ENCODE measurements at places on chromosomes 1 and 21.

DNA sequence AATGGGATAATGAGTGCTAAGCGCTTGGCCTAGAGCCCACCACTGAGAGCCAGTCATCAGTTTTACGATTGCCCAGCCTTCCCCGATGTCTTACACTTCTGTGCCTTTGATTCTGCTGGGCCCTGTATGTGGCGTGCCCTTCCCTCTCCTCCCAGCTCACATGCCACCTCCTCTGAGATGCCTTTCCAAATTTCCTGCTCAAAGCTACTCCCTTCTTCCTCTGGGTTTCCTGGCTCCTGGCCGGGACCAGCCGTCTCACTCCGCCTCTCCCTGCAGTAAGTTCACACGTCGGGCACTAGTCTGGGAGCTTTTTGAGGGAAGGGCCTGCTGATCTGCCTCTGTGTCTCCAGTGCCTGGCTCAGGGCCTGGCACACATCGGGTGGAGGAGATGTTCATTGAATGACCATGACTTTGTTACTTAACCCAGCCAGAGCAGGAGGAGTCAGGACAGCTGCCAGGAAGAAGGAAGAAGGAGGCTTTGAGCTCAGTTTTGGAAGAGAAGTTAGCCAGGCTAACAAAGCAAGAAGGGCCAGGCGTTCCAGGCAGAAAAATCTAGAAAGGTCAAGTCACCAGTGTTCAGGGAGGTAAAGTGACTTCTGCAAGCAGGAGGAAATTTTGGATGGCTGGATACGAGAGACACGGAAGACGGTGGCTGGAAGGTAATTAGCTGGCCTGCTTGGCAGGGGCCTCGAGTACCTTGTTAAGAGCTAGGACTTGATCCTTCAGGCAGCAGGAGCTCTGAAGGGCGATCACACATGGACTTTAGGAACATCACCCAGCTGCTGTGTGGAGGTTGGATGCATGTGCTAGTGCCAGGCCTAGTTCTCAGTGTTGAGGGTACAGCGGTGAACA is 63.6 kb downstream of the EPHB2 start:
- DNase-seq: no peak

GRCh38 chr1:183871601-183872000 is 66.7 kb downstream of the RGL1 start:
- DNase-seq: no peak

- no peak for DNase-seq
Measured at GRCh38 chr1:234613128-234613875, 3.3 kb upstream of the IRF2BP2 start.

GRCh38 chr1:176795929-176796328 is 333.0 kb downstream of the PAPPA2 start:
- DNase-seq: peak; percentile 41

DNA sequence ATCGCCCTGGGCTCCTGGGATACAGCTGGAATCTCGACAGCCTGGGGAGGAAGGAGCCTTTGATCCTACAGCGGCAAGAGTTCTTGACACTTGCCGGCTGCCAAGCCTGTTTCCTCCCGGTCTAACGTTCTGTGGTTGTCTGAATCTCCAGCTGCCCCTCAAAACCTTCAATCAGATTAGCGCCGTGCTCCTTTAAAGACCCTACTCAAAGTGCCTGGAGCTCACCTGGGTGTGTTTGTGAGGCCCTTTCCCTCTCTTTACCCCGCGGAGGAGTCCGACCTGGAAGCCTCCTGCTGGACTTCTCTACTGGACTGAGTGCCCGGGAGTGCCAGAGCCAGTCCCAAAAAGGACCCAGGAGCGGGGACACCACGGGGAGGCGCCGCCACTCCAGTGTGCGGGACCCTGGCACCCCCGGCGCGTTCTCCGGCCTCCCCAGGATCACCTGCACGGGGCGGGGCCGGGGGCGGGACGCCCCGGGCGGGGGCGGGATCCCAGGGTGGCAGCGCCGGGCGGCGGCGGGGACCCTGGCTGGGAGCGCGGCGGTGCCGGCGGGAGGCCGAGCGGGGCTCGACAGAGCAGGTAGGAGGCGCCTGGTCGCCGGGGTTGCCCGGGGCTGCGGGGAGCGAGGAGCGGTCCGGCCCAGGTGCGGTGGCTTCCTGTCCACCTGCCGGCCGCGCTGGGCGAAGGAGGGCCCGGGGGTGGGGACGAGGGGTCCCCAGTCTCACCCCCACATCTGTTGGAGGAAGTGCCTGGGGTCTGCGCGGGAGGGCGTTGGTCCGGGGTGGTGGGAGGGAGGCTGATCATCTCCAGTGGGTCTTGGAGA is at the start of gene NCMAP:
TSS of gene NCMAP (plus strand) at position 497 of the 823 bp plus-strand sequence. CDS start 39,344 bp downstream, outside the sequence.
- DNase-seq: no peak

DNA sequence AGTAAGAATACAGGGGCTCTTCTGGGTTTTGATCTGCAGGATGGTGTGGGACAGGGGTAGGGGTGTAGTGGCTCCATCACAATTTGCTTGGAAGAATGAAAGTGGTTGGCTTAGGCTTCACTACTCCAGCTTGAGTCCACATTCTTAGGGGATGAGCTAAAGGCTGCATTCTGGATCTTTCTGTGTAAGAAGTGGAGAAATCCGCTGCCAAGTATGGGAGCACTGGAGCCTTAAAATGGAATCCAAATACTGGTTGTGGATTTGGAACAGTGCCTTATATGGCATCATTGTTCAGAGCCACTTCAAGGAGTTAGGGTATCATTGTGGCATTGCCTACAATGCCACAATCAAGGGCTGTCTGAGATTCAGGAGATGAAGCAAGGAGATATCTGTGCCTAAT is 187.1 kb downstream of the LMO4 start:
- no peak for DNase-seq

- no peak for DNase-seq
Measured at GRCh38 chr1:111605576-111605975, 14.0 kb upstream of the RAP1A start.

GRCh38 chr1:221530791-221531190 is 211.1 kb downstream of the DUSP10 start:
- DNase-seq: no peak

- peak; percentile 28 for DNase-seq
Measured at GRCh38 chr1:23673086-23673813, 18.4 kb upstream of the RPL11 start.

DNA sequence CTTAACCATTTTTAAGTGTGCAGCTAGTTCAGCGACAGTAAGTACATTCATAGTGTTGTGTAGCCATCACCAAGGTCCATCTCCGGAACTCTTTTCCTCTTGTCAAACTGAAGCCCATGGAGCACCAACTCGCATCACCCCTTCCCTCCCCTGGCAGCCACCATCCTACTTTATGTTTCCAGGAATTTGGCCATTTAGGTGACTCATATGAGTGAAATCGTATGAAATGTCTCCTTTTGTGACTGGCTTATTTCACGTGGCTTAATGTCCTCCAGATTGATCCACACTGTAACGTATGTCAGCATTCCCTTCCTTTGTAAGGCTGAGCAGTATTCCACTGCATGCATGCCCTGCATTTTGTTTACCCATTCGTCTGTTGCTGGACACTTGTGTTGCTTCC is 2.5 kb downstream of the COL6A2 start:
- peak; percentile 56 for DNase-seq

GRCh38 chr1:30226648-30227047 is 496.7 kb downstream of the MATN1 start:
- DNase-seq: no peak

DNA sequence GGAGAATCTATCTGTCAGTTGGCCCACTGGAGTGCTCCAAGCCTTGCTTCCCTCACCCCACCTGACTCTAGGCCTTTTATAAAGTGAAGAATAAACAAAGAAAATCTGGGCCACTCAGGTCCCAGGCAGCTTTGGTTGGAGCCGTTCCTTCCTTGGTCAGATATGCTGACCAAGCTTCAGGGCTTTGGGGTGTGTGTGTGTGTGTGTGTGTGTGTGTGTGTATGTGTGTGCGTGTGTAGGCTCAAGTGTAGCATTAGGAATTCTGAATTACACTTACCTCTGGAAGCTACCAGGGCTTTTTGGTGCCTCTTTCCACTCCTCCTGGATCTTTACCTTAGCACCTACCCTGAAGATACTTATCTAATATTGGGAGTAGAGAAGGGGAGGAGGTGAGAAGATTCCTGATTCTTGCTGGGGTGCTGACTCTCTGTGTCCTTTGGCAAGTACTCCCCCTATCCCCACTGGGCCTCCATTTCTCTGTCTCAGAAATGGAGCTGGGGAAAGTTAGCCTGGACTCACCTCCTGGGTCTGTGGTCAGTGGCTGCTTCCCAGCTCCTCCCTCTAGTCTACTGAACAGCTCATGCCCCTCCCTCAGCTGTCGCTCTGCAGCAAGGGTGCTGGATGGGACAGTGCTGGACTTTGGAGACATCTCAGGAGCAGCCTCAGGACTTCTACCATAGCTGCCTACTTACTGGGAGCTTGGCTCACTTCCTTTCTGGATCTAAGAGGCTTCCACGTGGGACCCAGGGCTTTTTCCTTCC is 10.8 kb downstream of the FOXD2 start:
- no peak for DNase-seq

DNA sequence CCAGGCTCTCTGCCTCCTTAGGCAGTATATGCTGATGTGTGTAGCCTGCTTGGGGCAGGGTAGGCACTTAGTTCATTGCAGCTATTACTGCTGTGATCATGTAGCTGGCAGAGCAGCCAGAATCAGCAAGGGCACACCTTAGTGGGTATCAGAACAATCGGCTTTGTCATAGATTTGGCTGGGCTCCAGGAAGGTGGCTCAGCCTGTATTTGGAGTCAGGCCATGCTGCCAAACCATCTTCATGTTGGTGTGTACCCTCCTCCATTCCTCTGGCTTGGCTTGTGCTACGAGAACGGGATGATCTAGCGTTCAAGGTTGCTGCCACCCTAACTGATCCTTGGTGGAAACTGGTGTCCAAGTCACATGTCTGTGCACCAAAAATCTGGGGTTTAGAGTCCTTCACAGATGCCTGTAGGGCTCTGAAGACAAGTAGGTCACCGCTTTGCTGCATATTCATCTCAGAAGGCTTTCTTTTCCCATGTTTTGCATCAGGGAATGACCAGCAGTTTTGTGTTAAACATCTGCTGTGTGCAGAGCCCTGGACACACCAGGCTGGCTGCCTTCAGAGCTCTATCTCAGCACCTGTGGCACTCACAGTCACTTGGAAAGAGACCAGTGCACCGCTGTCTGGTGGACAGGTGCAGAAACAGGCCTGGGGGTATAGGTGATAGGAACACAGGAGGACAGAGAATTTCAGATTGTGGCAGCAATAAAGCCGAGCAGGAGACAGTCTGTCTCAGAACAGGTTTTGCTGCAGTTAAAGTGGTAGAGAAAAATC is 23.7 kb downstream of the VANGL1 start:
- DNase-seq: no peak

- DNase-seq: peak; percentile 26
Measured at GRCh38 chr1:7313081-7313546, 458.0 kb upstream of the VAMP3 start.

- DNase-seq: no peak
Measured at GRCh38 chr1:226029568-226030225, 30.6 kb upstream of the SDE2 start.

- no peak for DNase-seq
Measured at GRCh38 chr1:240935920-240936319, 324.0 kb upstream of the GREM2 start.

GRCh38 chr1:38063616-38064015 is 17.0 kb upstream of the POU3F1 start:
- no peak for DNase-seq

GRCh38 chr1:200033511-200034261 is 6.2 kb downstream of the NR5A2 start:
- DNase-seq: no peak

GRCh38 chr1:222104694-222105392 is 363.0 kb upstream of the DUSP10 start:
- DNase-seq: no peak

DNA sequence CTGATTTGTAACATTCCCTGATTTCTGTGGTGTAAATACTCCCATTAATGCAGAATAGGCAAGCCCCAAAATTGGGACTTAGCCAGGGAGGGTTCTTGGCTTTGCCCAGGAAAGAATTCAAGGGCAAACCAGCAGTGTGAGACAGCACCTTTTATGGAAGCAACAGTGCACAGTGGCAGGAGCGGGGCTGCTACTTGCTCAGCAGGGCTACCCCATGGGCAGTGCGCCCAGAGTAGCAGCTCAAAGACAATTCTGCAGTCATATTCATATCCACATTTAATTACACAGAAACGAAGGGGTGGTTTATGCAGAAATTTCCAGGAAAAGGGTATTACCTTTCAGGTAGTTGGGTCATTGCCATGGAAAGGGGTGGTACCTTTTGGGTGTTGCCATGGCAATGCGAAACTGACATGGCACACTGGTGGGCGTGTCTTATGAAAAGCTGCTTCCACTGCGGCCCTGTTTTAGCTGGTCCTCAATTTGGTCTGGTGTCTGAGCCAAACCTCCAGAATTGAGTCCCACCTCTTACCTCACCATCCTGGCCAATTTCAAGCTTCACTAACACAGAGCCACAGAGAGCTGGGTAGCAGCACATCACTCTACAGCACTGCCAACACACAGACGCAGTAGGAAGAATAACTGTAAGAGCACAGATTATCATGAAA is 35.9 kb downstream of the FHAD1 start:
- DNase-seq: no peak

- DNase-seq: no peak
Measured at GRCh38 chr1:37128091-37128490, 93.8 kb upstream of the GRIK3 start.

GRCh38 chr1:160614410-160614809 is 32.4 kb downstream of the SLAMF1 start:
- no peak for DNase-seq

DNA sequence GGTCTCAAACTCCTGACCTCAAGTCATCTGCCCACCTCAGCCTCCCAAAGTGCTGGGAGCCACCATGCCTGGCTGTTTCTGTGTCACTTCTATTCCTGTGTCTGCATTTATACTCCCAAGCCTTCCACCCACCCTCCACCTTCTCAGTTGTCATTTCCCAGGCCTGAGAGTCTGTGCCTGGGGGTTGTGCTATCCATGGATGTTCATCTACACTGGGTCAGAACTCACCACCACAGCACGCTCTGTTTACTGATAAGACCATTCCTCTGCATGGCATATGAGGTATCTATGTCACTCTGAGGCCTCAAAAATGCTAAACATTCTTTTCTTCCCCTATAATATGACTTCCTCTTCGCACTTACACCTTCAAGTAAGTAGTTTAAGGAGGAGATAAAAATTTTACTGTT is 6.1 kb downstream of the NENF start:
- no peak for DNase-seq

DNA sequence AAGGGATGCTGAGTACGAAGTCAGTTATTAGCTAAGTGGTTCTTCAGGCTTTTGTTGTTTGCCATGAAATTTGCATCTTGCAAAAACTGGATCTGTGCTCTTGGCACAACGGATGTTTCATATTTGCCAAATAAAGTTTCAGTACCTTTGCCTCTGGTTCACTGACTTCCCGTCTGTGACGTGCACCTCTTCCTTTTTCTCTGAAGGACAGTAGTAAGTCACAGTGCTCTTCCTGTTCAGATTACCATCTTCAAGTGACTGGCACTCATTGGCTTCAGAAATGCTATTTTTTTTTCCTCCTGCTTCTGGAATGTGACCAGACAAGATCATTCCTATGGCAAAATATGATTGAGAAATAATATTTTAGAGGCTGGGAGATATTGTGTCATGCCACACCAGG is 75.9 kb upstream of the GREM2 start:
- no peak for DNase-seq

DNA sequence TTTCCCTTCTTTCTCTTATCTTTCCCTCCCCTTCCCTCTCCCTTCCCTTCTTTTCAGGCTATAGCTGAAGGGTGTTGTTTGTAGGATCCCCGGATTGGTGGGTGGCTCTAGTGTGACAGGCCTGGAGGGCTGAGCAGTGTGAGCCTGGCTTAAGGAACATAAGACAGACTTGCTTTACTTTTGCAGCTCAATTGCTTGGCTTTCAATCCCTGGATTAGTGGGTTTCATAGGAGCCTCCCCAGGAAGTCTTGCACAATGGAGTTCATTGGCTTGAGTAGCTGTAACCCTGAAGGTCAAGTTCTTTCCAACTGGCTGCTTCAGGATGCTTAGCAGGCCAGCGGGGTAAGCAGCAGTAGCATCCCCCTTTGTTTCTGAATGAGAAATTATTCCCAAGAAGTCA is 126.7 kb downstream of the CAMTA1 start:
- no peak for DNase-seq
